ENCODE measurements at places on chromosomes 3 and 15. TPM values are rescaled to one million over a fixed set of nuclear protein-coding genes. Genes with fewer than 3 reads are reported as not detected.

APBA2 gene
- total RNA-seq: 0.22 TPM

TGM5 gene
- not detected for total RNA-seq

ANKRD34C gene
- total RNA-seq: under 0.01 TPM

ARF4 gene
- 395 TPM for total RNA-seq

HDAC11 gene
- 8.5 TPM for total RNA-seq

LOXL1 gene
- total RNA-seq: 11.4 TPM

KIF7 gene
- total RNA-seq: 8.6 TPM

POPDC2 gene
- total RNA-seq: 0.22 TPM

ZNF662 gene
- 17.1 TPM for total RNA-seq

HCN4 gene
- under 0.01 TPM for total RNA-seq

CCK gene
- total RNA-seq: not detected

CD200 gene
- not detected for total RNA-seq

SCAMP2 gene
- 29.8 TPM for total RNA-seq

CEP70 gene
- 21.2 TPM for total RNA-seq

LYZL4 gene
- total RNA-seq: 0.39 TPM

MAP1A gene
- total RNA-seq: 10.6 TPM

GRIP2 gene
- total RNA-seq: under 0.01 TPM

GPR156 gene
- total RNA-seq: 1.2 TPM

SCAMP5 gene
- total RNA-seq: 0.39 TPM

SNTN gene
- not detected for total RNA-seq

SNX4 gene
- 32.3 TPM for total RNA-seq

PIF1 gene
- 3.9 TPM for total RNA-seq

GABRR3 gene
- total RNA-seq: not detected

ATP8B4 gene
- total RNA-seq: not detected

PPARG gene
- total RNA-seq: 49.5 TPM

Measured in placental epithelial cell (primary cell).